CD4-positive, alpha-beta T cell (primary cell): ENCODE measurements at places on chromosomes 3 and 15.

GRCh38 chr3:176873261-176873660 is 324.0 kb downstream of the TBL1XR1 start:
- DNase-seq: no peak

DNA sequence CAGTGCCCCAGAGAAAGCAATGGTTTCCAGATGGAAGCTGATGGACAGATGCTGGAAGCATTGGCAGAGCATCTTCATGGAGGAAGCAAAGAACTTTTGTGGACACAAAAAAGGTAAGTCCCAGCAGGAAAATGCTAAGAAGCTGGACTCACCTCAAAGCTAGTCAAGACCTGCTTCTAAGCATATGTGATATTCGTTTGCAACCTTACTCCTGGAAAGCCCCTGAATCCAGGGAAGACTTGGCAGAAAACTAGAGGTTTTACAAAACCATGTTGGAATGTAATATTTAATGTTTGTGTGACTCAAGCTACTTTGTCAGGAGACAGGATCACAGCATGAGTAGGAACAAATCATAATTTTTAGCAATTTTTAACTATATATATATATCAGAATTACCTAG is 288.2 kb downstream of the BCHE start:
- no peak for DNase-seq

GRCh38 chr3:66068255-66068654 is 29.5 kb upstream of the MAGI1 start:
- no peak for DNase-seq

- no peak for DNase-seq
Observed at GRCh38 chr15:62141643-62142588, 23.2 kb downstream of the C2CD4B start.
